ENCODE measurements at places on chromosomes 7 and 10.

- DNase-seq, result no peak
Measured at GRCh38 chr7:35658606-35659201, 36.2 kb downstream of the HERPUD2 start.

GRCh38 chr10:45429790-45430189 lies 55.8 kb downstream of the ALOX5 start:
- no peak for DNase-seq

DNA sequence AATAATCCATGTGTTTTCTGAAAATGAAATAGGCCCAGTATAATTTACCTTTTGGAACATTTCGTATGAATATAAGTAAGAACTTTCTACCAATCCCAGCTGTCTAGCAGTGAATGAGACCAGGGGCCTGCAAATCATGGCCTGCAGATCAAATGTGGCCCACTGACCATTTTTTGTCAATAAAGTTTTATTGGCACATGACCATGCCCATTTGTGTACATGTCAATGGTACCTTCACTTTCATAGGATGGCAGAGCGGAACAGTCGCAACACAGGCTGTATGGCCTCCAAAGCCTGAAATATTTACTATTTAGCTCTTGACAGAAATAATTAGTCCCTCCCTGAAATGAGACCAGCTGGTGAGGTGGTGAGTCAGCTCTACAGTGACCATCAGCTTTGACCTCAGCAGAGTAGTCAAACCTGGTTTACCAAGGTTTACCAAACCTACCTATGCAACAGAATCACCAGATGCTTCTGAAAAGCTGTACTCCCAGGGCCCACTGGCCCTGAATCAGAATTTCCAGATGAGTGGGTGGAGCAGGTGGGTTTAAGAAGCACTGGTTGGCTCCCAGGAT lies 13.8 kb upstream of the C10orf90 start:
- no peak for DNase-seq

DNA sequence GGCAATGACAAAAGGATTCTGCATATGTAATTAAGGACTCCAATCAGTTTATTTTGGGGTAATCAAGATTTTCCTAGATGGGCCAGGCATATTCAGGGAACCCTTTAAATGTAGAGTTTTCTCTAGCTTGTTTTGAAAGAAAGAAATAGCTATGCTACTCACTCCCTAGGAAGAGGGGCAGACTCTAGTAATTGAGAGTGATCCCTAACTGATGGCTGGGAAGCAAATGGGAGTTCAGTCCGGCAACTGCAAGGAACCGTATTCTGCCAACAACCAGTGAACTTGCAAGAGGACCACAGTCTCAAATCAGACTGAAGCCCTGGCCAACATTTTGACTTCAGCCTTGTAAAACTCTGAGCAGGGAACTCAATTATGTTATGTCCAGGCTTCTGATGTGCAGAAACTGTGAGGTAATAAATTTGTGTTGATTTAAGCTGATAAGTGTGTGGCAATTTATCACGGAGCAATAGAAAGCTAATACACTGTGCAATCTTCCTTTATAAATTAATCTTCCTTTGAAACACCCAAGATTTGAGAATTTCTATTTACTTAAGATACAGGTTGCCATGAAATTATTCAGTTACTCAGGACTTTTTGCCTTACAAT lies 14.0 kb downstream of the AOAH start:
- no peak for DNase-seq

- DNase-seq, result no peak
Measured at GRCh38 chr7:41037691-41038090, 665.2 kb downstream of the INHBA start.

- peak; percentile 63 for DNase-seq
Measured at GRCh38 chr7:150901160-150902035, 49.1 kb downstream of the AOC1 start.

- peak; percentile 30 for DNase-seq
Measured at GRCh38 chr10:109889867-109890266, 33.4 kb downstream of the XPNPEP1 start.
